Neural crest cell (in vitro differentiated cells): ENCODE measurements at places on chromosomes 7 and 10. TPM values are rescaled to one million over a fixed set of nuclear protein-coding genes. Genes with fewer than 3 reads are reported as not detected.

GRCh38 chr7:95404316-95404865, 8.2 kb upstream of the PON3 start:
- DNase-seq = no peak

GRCh38 chr7:21358648-21359047, 69.2 kb upstream of the SP4 start:
- no peak for DNase-seq

GRCh38 chr7:103877565-103877964, 111.9 kb downstream of the RELN start:
- DNase-seq = no peak

The IGF2BP3 gene
- total RNA-seq = 117 and 118 TPM in 2 replicates

- peak; percentile 41 for DNase-seq
These were observed at the start of gene ADAP1 for GRCh38 chr7:954330-955238. ADAP1 (minus strand) TSS chr7:954680; CDS start chr7:954477, 203 bp downstream.

DNA sequence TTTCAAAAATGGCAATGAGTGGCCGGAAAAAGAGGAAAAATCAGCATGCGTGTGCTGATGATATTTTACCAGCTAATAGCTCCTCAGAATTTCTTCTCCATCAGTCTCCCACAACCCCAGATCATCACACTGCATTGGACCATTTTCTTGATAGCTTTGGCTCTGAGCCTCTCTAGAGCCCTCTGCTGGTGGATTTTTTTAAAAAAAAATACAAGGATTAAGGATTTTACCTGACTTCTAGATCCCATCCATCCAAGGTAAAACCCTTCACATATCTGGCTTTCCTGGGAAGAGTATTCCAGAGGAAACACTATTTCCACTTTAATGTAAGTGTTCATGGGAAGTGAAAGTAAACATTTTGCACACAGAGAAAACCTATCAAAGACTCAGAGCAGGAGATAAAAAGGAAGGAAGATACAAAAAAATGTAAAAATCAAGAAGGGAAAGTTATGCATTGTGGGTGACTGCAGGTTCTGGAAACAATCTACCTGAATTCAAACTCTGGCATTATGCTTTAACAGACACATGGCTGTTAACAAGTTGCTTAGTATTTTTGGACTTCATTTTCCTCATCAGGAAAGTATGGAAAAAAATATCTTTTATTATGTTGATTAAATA, 380.9 kb downstream of the LRRTM3 start:
- no peak for DNase-seq

DNA sequence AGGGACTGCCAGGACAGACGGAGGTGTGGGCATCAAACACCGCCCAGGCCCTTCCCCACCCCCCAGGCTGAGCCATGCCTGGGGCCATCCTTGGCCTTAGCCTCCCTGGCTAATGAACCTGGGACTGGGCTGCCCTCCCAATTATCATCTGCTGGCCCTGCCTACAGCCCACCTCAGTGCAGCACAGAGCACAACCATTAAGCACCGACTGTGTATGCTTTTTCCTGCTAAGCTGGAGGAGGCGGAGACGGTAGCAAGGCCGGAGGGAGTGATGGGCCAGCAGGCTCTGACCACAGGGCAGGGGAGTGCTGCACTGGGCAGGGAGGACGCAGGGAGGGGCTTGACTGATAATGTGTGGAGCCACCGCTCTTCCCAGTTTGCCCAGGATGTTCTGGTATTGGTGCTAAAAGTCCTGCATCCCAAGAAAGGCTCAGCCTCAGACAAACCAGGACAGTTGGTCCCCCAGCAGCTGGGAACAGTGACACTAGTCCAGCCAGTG, 72.0 kb downstream of the C10orf143 start:
- no peak for DNase-seq
